ENCODE measurements at places on chromosomes 2 and 18.

DNA sequence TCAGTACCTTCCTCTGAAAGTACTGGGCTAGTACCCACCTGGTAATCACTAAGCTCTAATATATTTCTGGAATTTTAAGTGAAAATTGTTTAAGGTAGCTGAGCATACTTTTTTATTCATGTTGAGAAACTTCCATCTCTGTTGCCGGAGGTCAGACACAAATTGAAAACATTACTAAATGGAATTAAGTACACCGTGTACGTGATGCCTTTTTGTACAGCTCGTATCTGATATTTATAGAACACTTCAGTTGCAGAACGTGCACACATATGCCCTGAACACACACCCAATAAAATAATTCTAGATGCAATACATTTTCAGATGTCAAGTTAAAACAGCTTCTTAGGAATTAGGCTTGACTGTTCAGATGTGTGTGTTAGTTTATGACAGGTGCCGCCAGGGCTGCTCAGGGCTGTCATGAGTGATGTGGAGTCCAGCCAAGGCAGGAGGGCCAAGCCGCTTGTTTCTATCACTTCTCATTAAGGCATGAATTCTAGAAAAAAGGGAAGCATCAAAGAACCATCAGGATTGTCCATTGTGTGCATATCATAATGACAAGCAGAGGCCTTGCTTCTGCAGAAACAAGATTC is 80.9 kb upstream of the FOSL2 start:
- DNase-seq: no peak

- no peak for DNase-seq
Observed at GRCh38 chr2:70340075-70340474, 38.2 kb upstream of the FAM136A start.

DNA sequence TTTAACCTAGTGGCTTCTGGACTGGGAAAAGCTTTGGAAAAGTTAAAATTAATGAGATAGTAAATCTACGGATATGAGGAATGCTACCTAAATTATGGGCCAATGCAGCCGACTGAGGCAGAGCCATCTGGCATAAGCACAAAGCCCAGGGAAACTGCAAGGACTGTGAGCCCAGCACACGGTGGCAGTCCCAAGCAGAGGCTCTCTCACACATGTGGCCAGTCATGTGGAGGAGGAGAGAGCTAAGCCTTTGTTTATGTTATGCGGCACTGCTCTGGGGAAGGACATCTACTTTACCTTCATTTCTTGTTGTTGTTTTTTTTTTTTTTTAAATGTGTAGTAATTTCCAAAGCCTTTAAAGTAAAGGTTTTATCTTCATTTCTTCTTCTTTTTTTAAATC is 267.0 kb downstream of the STK39 start:
- DNase-seq: no peak

GRCh38 chr2:2410987-2411386 is 79.9 kb upstream of the MYT1L start:
- no peak for DNase-seq

- DNase-seq: no peak
Observed at GRCh38 chr2:182300608-182301007, 126.2 kb downstream of the PDE1A start.

DNA sequence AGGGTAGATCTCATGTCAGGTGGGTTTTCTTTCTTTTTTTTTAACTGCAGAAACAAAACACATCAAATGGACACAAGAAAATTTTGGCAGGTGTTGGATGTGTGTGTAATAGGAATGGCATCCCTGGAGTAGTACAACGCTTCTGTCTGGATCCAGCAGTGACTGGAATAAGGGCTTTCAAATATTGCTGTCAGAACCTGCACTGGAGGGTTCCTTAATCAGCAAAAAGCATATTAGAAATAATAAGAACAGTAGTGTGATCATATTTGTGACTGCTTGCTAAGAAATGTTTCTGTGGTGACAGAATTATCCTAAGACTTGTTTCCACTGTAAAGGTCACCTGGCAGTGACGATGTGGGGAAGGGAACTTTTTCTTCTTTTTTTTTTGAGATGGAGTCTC is 30.8 kb downstream of the CREG2 start:
- DNase-seq: no peak

- DNase-seq: peak; percentile 2
Observed at GRCh38 chr2:207423886-207424285, 105.9 kb upstream of the CREB1 start.

GRCh38 chr2:1698188-1698945 is 45.9 kb downstream of the PXDN start:
- DNase-seq: no peak

DNA sequence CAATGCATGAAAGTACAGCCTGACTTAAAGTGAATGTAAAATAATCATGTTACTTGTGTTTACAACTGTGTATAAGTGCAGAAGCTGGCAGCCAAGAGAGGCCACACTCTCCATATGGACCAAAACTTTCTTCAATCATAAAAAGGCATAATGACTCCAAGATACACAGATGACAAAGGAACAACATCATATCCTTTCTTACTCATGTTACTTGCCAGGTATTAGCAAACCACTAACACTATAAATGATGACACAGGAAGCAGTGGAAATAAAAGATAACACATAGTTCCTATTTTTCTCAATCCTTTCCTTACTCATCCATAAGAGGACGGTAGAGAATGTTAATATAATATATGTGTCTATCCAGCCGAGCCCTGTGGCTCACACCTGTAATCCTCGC is 400.0 kb upstream of the CDH2 start:
- DNase-seq: no peak

- DNase-seq: peak; percentile 4
Observed at GRCh38 chr2:159290289-159290907, 3.9 kb upstream of the WDSUB1 start.

- DNase-seq: no peak
Observed at GRCh38 chr2:240223631-240224030, 83.2 kb upstream of the OTOS start.

DNA sequence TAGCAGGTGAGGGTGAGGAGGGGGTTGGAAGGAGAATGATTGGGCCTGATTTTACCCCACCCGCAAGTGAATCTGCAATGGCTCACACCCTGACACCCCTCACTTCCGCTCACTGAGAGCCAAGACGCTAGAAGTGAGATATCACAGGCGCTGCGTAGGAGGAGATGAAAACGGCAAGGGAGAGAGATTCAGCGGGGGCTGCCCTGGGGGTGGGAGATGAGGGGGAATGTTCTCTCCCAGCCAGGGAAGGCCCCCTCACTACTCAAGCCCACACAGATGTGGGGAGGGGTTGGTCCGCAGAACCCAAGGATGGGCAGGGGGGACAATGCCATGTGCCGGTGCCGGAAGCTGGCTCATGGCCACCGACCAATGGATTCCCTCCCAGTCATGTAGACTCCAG is 32.9 kb downstream of the LOXHD1 start:
- DNase-seq: no peak

DNA sequence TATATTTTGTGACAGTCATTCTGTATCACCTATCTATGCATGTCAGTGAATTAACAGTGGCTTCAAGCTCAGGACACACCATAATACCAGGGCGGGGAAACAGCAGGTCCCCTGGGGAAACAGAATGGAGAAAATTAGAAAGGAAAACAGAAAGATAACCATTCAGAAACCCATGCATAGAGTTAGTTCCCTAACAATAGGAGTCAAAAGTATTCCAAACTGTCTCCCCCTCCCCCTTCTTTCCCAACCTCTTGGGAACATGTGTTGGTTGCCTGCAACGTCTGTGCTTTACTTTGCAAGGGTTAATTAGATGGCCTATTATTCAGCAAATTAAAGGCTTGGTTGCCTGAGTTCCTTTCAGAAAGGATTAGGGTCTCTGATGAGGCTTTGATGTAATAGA is 176.4 kb downstream of the MYO3B start:
- no peak for DNase-seq

- DNase-seq: no peak
Observed at GRCh38 chr2:142495141-142495540, 364.3 kb upstream of the LRP1B start.

DNA sequence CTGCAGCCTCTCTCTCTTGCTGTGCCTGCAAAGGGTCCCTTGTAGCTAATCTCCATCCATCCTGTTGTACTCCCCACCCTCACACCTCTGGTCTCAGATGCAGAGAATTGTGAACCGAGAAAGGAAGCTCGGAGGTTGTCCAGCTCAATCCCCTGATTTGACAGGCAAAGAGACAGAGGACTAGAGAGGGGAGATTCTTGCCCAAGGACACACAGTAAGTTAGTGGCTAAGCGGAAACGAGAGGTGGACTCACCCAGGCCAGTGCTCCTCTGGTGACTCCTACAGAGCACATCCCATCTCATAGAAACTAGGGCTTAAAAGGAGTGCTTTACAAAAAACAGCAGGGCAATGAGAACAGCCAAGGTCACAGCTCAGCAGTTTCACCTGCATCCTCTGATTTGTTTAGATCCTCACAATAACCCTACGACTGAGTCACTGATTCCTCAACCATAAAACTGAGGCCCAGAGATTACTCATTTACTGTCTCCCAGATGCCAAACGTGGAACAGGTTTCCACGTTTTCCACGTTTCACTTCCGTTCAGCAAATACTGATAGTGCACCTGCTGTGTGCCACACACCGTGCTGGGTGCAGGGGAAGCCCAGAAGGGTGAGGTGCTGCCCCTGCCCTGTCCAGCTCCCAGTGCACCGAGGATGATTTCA is 22.1 kb downstream of the EHD3 start:
- DNase-seq: no peak

- no peak for DNase-seq
Observed at GRCh38 chr2:127735537-127736399, 34.5 kb downstream of the SFT2D3 start.

GRCh38 chr2:112481528-112482233 is at the start of gene TTL:
TTL (plus strand) TSS chr2:112482156; CDS start chr2:112482345, 189 bp downstream.
- DNase-seq: peak; percentile 54

- DNase-seq: no peak
Observed at GRCh38 chr2:53641290-53641689, 126.3 kb upstream of the CHAC2 start.

DNA sequence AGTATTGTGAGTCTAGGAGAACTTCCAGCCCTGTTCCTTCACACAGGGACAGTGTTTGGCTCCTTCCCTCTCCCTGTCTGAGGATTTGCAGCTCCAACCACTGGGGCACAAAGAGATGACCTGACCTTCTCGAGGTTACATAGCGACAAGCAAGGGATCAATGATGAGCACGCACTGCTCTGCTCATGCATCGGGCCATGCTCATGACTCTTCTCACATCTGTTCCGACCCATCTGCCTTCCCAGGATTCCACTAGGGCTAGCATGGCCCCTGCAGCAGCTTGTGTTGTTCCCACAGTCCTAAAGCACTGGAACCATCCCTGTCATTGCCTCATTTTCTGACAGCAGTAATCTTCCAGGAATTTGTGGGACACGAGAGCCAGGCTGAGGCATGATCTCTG is 78.8 kb upstream of the ARHGAP28 start:
- DNase-seq: no peak

GRCh38 chr2:135490376-135490775 is 40.6 kb downstream of the ZRANB3 start:
- no peak for DNase-seq

GRCh38 chr2:225764346-225764745 is 364.8 kb downstream of the NYAP2 start:
- no peak for DNase-seq

DNA sequence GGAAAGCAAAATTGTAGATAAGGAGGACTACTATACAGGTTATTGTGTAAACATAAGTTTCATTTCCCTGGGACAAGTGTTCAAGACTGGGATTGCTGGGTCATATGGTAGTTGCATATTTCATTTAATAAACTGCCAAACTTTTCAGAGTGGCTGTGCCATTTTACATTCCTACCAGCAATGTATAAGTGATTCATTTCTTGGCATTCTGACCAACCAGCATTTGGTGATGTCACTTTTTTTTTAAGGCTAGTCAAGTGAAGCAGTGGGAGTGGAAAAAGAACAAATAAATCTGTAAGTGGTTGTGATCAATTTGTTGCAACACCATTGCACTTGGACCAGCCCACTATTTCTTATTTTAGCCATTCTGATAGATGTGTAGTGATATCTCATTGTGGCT is 5.2 kb upstream of the CHCHD5 start:
- DNase-seq: no peak

DNA sequence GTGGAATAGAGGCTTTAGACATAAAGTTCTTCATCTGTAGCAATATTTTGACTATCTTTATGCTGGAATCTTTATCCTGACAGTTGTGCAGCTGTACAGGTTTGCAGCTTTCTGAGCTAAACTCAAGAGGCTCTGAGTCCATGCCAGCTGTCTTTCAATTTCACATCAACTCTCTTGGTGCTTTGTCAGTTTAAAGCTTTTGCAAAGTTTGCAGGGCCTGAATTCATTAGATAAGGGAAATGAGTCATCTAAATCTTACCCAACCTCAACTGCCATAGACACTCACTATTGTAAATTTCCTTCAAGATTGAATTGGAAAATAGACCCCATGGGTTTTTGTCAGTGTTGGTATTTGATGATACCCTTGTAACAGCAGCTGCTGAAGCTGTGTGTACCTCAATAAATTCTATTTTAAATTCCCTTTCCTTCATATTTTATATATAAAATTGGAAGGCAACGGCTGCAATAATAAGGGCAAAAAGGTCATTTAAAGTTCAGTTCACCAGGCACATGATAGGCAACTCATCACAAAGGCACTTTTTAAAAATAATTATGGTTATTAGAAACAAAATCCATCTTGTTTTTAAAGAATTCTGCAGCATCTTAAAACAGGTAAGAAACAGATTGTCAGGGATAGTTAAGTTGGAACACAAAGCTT is 169.9 kb upstream of the SLC39A10 start:
- DNase-seq: no peak

GRCh38 chr18:72160510-72161445 is 383.4 kb downstream of the CBLN2 start:
- DNase-seq: no peak

DNA sequence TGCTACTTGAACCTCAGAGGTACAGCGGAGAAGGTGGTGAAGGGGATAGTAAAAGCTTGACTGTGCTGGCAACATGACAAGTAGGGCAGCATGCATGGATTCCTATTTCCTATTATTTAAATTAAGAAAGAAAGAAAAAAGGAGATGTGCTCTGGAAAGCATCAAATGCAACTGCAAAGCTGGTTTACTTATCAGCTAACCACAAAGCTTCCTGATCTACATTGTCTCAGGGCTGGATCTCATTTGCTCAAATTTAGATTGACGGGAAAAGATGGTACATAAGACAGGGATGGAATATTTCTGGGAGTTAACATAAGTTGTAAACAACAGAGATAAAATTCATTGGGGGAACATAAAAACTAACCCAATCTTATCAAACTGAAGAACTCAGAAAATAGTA is 178.0 kb downstream of the RIT2 start:
- no peak for DNase-seq

DNA sequence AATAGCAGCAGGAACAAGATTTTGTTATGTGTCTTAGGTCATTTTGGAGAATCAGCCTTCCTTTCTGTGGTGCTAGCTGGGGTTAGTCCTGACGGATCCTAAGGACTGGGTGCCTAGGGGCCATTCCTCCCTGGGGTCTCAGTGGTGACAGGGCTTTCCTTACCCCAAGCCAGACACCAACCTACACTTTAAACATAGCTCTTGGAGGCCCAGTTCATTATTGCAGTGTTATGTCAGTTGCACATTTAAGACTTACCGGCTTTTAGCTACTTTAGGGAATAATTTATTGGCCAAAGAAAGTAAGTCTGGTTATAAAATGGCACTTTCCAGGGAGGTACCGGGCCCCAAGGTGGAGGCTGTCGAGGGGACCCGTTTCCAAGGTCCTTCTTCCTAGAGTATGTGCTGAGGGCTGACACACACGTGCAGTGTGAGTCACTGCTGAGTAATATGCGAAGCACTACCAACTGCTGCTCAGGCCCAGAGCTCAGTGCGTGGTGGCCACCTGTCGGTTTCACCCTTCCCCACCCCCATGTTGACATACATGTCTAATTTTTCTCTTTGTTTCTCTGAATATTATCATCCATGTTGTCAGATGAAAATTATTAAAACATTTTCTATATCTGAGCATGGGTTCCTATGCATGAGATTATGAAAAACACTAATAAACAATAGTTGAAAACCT is 37.0 kb upstream of the GRHL1 start:
- no peak for DNase-seq
